ENCODE measurements at places on chromosomes 7 and 10.

DNA sequence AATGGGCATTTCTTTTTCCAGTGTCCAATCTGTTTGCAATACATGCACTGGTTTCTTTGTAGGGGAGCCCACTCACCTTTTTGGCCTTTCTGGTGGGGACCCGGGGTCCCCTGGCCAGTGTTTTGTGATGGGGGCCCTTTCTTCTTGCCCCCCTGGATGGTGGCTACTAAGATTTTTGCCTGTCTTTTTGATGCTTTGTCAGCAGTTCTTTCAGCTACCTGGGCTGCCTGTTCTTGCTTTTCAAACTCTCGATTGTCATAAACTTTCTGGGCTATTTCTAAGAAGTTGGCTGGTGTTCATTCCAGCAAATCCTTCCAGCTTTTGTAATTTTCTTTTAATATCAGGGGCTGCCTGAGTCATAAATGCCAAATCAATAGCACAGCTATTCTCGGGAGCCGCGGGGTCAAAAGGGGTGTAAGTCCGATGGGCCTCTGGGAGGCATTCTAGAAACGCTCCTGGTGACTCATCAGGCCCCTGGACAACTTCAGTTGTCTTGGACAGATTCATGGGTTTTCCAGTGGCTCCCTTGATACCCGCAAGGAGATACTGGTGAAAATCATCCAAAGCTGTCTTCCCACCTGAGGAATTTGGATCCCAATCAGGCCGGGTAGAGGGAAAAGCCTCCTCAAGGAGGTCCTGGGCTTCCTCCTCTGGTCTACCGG, 79.0 kb downstream of the PRR15 start:
- no peak for DNase-seq

GRCh38 chr10:76051007-76051936, 619.8 kb downstream of the LRMDA start:
- no peak for DNase-seq

DNA sequence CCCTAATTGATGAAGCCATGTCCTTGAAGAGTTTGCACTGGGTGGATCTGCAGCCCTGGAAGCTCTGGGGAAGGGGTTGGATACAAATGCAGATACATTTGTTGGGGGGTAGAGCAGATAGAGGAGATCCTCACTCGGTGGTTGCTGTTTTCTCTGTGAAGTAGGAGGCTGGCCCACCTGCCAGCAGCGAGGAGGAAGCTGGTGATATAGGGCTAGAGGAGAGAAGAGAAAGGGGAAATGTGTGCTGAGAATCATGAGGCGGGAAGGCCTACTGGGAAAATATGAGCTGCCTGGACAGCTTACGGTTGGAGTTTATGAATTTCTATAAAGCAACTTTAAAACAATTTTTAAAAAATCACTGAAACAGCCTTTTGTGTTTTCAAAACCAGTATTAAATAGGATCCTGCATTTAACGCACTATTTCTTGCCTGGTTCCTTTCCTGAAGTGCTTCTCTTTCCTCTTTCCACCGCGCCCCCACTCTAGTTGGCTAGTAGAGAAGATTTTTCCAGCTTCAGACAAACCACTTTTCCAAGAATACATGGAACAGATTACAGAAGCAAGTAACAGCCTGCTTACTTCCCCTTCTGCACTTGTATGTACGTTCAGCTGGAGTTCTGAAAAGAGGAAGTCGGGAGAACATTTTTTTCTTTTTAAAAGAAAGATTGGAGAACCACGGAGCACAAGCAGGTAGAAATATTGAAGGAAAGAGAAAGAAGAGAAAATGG, 100.6 kb upstream of the GLCCI1 start:
- DNase-seq: no peak

DNA sequence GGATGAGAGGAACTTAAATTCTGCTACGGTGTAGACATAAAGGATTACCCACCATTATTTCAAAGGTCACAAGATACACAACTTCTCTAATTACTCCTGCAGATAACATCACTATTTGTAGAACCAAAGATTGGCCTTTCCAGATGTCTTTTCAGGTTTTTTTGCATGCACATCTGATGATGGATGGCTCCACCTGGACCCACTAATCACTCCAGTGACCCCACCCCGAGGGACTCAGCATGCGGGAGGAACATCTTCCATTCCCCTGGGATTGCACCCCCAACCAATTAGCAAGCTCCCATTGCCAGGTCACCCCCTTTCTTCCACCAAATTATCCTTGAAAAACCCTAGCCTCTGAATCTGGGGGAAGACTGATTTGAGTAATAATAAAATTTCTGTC, 608.9 kb downstream of the CNTNAP2 start:
- no peak for DNase-seq

DNA sequence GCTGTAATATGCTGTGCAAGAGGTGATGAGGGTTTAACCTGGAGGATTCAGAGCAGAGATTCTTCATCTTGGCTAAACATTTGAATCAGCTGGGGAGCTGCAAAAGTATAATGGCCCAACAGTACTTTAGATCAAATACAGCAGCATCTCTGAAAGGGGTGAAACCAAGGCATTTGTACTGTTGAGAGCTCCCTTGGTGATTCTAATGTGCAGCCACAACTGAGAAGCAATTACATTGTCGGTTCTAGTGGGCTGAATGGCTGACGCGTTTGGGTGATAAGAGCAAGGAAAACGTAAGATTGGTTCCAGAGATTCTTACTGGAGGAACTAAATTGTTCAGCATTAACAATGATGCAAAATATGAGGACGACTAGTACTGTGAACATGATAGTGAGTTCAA, 269.7 kb downstream of the AGMO start:
- no peak for DNase-seq

GRCh38 chr7:15821484-15822427, 135.3 kb upstream of the MEOX2 start:
- no peak for DNase-seq

GRCh38 chr7:104657134-104657533, 328.7 kb downstream of the LHFPL3 start:
- DNase-seq: no peak

DNA sequence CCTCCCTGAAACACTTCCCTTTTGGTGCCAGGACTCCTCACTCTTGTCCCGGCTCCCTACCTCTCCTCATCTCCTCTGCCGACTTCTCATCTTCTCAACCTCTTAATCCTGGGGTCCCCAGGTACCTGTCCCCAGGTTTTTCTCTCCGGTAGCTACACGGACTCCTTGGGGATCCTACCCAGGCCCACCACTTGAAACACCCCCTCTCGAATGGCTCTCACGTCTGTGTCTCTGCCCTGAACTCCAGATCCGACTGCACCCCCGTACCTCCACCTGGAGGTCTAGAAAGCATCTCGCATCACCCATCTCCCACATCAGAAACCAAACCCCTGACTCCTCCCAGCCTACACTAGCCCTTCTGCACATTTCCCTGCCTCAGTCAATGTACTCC, 4.8 kb downstream of the TBATA start:
- DNase-seq: no peak

- DNase-seq: no peak
Observed at GRCh38 chr7:36366005-36366717, 23.5 kb upstream of the ANLN start.

- DNase-seq: no peak
Observed at GRCh38 chr10:52319926-52320325, 5.8 kb downstream of the DKK1 start.

- no peak for DNase-seq
Observed at GRCh38 chr10:79262959-79263746, 84.1 kb upstream of the PPIF start.

GRCh38 chr10:100913470-100913865, 705 bp downstream of the SLF2 start:
- DNase-seq: no peak

DNA sequence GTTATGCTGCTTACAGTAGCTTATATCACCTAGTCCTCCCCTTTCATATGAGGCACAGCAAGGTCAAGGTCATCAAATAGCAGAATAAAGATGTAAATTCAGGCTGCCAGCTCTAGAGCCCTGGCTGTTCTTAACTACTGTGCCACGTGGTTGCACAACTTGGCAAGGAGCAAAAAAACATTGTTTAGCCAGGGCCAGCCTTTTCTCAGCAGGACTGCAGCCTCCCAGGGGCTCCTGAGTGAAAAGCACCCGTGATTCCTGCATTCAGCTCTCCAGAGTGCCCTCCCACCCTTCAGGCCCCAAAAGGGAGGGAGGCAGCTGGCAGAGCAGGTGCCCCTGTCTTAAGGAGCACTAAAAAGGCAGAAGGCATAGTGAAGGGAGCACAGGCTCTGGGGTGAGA, 31.8 kb upstream of the TM9SF3 start:
- no peak for DNase-seq

DNA sequence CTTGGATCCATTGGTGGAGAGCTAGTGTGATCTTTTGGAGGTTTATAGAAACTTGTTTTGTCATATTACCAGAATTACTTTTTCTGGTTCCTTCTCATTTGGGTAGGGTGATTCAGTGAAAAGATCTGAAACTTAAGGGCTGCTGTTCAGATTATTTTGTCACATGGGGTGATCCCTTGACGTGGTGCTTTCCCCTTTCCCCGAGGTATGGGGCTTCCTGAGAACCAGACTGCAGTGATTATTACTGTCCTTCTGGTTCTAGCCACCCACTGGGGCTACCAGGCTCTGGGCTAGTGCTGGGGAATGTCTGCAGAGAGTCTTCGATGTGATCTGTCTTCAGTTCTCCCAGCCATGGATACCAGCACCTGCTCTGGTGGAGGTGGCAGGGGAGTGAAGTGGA, 1030.0 kb downstream of the GRM8 start:
- no peak for DNase-seq

DNA sequence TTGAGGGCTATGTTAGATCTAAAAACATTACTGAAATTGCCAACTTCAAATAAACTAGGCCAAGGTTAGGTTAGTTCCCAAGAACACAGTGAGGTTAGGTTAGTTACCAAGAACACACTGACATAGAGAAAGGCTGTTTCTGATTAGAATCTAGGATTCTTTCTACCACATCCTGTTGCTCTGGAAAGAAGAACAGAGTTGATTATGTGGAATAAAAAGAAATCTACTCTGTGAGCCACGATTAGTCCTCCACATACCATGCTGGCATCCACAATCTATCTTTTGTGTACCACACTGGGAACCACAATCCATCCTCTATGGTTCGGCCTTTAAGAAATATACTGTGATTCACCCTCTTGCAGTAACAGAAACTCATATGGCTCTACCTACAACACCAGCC, 91.4 kb downstream of the LRRTM3 start:
- DNase-seq: no peak

- no peak for DNase-seq
Observed at GRCh38 chr7:110841840-110842545, 248.9 kb upstream of the LRRN3 start.

- no peak for DNase-seq
Observed at GRCh38 chr7:112081778-112082177, 124.4 kb downstream of the DOCK4 start.

DNA sequence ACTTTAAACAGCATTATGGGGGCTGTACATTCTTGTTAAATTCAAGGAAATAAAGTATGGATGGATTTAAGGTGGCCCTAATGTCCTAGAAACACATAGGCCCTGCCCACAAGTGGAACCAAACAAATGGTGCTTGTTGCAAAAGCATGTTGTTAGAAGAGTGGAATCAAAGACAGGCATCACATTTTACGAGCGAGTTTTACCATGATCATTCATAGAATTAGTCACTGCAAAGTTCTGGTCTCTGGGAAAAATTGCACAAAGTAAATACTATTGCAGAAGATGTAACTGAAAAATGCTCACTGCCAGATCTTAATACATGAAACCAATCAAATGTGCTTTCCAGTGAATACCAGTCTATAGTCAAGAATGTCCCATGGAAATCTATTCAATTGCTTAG, 677.1 kb downstream of the PARD3 start:
- DNase-seq: no peak

- no peak for DNase-seq
Observed at GRCh38 chr7:78473021-78473420, 674.4 kb downstream of the PHTF2 start.

DNA sequence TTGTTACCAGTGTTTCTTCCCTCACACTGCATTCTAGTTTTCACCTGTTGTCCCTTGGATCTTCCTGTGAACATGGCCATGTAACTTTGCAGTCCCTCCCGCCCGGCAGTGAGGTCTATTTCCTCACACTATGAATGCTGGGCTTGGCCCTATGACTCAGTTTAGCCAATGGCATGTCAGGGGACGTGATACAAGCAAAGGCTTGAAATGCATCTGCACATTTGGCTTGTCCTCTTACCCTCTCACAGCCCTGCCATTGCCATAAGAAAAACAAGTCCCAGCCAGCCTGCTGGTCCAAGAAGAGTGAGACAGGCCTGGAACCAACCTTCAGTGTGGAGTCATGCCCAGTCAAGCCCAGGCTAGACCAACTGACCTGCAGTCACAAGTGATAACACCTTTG, 17.1 kb upstream of the EZH2 start:
- no peak for DNase-seq

DNA sequence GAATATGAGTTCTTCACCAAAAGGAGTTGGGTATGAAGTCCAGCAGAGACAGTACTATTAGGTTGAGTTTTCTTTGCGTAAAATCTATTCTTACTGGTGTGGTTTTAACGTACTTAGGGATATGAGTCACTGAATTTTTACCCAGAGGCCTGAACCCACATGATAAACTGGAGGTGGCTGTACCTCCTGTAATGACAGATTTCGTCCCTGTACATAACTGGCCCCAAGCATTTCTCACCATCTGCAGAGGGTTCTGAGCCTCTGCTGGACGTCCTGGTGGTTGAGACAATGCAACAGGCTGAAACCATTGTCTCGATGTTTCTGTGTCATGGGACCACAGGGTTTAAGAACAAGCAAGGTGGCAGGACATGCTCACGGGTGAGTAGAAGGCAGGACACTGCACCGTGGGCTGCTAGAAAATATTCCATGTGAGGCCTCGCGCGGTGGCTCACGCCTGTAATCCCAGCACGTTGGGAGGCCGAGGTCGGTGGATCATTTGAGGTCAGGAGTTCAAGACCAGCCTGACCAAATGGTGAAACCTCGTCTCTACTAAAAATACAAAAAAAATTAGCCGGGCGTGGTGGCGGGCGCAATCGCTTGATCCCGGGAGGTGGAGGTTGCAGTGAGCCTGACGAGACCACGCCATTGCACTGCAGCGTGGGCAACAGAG, 233.9 kb downstream of the DNAJB6 start:
- DNase-seq: no peak

- no peak for DNase-seq
Observed at GRCh38 chr10:107727767-107728317, 563.3 kb upstream of the SORCS1 start.

GRCh38 chr7:88789480-88790064, 6.0 kb downstream of the TEX47 start:
- DNase-seq: no peak

DNA sequence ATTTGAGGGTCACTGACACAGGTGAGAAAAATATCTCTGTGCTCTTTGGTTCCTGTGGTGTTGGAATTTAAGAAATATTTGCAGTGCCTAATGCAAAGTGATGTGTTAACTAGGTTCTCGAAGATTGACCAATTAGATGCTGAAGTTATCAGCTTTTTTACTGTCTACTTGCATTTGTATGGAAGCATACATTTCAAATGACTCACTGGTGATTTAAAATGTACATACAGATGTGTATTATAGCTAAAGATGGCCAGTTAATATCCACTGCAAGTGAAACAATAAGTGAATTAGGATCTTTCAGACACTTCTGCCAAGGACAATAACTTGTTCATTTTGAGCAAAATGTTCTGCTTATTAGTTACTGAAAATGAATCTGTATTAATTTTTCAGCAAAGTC, 205.0 kb downstream of the FANK1 start:
- no peak for DNase-seq

All from stimulated activated CD4-positive, alpha-beta T cell treated with anti-CD3 and anti-CD28 coated beads, TNF-alpha, amount 100 ng/mL, for 48 hours (primary cell).